ENCODE measurements at places on chromosomes 13 and 19.

DNA sequence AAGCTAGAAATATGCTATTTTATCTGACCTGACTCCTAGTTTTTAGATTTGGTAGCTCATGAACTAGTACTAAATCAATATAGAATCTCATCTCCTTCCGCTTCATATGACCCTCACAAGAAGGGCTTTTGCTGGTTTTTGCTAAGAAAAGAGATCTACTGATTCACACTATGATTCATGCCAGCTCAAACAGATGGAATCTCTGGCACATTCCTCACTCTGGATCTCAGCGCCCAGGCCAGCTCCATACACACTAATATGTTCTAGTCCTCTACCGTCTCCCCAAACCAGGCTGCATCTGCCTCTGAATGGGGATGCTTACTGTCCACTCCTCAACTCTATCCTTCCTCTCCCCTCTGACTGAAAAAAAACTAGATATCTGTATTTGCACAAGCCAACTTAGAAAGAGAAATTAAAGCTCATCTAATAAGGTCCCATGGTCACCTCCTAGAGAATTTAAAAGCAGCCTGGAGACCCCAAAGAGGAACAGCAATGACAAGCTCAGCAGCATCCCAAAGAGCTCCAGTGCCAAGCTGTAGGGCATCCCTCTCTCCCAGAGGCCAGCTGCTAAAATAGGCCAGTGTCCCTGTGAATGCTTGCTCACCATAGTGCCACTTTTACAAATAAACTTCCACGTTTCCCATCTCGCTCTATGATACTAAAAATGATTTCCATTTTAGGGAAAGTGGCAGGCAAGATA, 74.9 kb downstream of the LHFPL6 start:
- DNase-seq: peak; percentile 52

GRCh38 chr13:46168783-46169182, 13.2 kb downstream of the LCP1 start:
- DNase-seq: no peak

GRCh38 chr19:6590258-6590826, 608 bp downstream of the CD70 start:
- no peak for DNase-seq

DNA sequence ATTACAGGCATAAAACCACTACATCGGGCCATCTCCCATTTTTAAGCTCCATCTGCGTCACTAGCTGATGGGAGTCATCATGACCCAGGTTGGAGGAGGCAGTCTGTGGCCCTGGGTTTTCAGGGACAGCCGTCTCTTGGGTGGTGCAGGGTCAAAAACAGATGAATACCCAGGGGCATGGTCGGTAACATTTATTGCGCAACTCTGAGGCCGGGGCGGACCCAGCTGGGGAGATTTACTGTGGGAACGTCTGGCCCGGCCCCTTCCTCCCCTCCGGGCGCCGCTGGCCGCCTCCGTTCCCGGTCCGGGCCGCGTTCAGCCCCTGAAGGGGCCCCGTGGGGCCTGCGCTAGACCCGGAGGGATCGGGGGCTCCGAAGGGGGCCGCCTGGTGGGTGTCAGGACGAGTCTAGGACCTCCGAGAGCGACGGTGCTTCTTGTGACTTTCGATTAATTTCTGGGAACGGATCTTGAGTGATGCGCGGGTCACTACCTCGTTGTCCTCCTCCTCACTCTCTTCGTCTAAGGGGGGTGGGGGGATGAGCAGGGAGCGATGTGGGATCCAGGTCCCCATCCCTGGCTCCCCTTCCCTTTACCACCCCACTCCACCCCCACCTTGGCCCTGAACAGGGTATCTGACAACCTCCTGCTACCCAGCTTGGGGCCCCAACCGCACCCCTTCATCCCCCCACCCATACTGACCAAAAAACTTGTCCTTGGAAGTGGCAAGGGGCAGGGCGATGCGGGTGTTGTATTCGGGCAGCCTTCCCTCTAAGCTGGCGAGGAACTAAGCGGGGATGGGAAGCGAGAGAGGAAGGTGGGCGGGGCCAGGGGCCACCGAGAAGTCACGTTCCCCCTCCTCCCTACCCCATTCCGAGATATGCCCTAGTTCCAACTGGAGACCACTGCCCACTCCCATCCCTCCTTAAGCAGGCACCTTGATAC, 1.6 kb upstream of the RGL3 start:
- DNase-seq: peak; percentile 81

GRCh38 chr13:77696006-77696878, 1.2 kb upstream of the SLAIN1 start:
- no peak for DNase-seq

GRCh38 chr13:46136688-46137087, 31.9 kb upstream of the CPB2 start:
- DNase-seq: no peak

Data from aorta (tissue), 5 donors.